ENCODE measurements at places on chromosomes 2 and 18.
A peak's percentile ranks its signal among the peaks of the same experiment; 100 is the strongest.

GRCh38 chr18:3966246-3966641 lies 488.9 kb downstream of the DLGAP1 start:
- DNase-seq, result no peak

DNA sequence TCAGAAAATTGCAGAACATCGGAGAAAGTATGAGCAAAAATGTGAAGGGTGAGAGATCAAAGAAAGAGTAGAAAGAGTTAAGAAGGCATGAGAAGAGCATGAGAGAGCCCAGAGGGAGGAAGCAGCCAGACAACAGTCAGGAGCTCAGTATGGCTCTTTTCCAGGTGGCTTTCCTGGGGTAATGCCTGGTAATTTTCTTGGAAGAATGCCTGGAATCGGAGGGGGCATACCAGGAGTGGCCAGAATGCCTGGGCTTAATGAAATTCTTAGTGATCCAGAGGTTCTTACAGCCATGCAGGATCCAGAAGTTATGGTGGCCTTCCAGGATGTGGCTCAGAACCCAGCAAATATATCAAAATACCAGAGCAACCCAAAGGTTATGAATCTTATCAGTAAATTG lies 271.8 kb upstream of the TFPI start:
- no peak for DNase-seq

GRCh38 chr2:233009661-233010060 lies 3.4 kb downstream of the NGEF start:
- DNase-seq, result no peak

- DNase-seq, result no peak
Observed at GRCh38 chr18:58566556-58567292, 62.2 kb downstream of the ALPK2 start.

DNA sequence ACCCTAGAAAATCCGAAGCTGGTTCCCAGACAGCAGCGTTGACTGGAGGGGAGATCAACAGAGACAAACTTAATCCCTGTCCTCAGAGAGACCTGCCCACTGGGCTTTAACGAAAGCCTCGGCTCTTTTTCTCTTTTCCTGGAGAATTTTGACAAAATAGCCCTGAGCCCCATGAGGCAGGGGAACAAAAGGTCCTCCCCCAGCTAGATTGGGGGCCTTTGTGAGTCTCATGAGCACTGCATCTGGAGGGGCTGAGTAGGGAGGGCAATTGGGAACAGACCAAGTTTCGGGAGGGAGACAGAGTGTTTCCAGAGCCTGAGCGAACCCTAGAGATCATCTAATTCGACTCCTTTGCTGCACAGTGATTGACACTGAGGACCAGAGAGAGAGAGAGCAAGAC lies 123.9 kb upstream of the HAAO start:
- no peak for DNase-seq

GRCh38 chr2:237282568-237283128 lies 131.3 kb downstream of the COL6A3 start:
- no peak for DNase-seq

DNA sequence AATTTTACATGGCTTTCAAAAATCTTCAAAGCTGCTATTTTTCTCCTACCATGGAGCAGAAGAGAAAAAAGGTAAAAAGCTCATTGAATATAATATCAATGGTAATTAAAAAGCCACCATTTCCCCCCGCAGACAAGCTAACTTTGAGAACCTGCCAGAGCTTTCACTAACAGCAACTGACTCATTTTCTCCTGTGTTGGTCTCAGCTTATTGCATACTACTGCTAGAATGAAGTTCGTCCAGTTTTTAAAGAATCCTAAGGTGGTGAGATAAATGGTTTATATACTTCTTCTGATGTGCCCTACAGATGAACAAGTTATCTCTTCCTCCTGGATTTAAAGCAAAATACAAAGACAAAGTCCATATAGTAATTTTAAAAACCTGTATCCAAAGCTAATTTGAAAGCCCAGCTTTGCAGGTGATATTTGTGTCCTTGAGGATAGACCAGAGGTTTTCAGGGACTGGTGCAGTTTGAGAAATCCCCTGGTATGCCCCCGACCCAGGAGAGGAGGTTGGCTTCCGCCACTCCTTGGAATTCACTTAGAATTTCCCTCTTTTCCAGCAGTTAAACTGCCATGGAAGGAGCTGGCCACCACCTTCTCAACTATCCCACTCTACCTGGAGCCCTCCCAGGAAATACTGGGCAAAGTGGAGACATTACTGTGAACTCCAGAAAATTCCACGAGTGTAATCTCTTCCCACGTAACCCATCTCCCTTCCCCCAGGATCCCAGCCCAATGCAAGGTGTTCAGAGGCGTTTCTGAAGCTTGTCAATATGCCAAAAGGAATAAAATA lies 17.5 kb downstream of the YPEL5 start:
- no peak for DNase-seq

GRCh38 chr2:18536100-18536499 lies 24.4 kb downstream of the RDH14 start:
- no peak for DNase-seq

- DNase-seq, result peak; percentile 38
Observed at GRCh38 chr2:181988154-181988924, 2.7 kb downstream of the PPP1R1C start.

DNA sequence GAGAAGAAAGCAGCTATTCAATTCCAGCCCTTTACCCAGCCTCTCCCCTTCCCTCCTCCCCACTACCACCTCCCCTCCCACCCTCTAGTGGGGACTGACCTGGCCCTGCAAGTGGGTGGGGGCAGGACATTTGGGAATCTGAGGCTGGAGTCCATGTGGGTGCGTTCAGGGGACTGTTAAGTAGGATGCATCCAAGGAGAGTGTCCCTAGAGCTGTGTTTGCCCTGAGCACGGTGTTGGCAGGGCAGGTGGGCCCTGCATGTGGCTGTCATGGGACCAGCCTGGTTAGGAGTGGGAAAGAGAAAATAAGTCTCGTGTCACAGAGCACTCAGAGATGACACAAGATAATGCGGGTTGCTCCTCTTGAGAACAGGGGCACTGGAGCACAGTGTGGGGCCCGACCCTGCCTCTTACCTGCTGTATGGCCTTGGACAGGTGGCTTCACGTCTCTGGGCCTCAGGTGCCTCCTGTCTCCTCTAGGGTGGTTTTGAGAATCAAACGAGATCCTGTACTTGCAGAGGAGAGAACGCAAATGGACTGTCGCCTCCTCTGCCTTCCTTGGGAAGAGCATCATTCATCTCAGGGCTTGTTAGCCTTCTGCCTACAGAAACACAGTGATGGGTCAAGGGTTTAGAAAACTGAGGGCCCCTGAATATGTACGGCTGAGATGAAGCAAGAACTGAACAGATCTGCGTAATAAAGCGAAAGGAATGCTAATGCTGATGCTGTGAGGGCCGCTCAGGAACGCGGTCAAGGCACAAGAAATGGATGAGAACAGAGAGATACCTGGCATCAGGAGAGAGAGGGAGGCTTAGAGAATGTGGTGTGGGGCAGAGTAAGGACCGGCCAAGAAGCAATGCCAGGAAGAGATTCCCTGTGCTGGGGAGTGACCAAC lies 187.7 kb upstream of the HAAO start:
- no peak for DNase-seq

DNA sequence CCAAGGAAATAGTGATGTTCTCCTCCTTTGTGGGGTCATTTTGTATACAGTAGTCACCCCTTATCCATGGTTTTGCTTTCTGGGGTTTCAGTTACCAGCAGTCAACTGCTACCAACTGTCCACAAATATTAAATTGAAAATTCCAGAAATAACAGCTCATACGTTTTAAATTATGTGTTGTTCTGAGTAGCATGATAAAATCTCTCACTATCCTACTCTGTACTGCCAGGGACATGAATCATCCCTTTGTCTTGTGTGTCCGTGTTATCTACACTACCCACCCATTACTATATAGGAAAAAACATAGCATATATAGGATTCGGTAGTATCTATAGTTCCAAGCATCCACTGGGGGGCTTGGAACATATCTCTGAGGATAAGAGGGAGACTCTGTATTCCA lies 120.9 kb upstream of the DCC start:
- no peak for DNase-seq

DNA sequence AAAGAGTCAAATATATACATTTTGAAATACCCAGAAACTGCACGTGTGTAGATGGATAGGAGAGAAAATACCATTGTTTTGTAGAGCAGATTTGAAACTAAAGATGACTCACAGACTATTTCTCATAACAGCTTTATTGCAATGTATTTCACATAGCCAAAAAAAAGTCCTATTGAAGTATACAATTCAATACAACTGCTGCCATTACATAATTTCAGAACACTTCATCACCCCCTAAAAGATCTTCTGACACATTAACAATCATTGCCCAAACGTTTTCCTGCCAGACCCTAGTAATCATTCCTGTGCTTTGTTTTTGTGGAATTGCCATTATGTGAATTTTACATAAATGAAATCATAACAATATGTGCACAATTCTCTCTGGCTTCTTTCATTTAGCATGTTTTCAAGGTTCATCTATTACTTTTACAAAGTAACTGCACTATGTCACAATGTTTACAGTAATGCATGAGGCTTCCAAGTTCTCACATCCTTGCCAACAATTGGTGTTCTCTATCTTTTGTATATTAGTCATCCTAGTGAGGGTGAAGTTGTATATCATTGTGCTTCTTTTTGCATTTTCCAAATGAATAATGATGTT lies 378.6 kb upstream of the CWC22 start:
- no peak for DNase-seq

GRCh38 chr2:149884871-149885270 lies 297.3 kb upstream of the MMADHC start:
- DNase-seq, result no peak

GRCh38 chr2:75162897-75163296 lies 36.4 kb downstream of the TACR1 start:
- DNase-seq, result no peak

All from NCI-H748 treated with DMSO at 0.1 percent for 48 hours (cell line).